Neural crest cell (in vitro differentiated cells): ENCODE measurements at places on chromosomes 5 and 9. TPM values are rescaled to one million over a fixed set of nuclear protein-coding genes. Genes with fewer than 3 reads are reported as not detected.

The GAPT gene
- total RNA-seq = not detected in 2 replicates

The SOX30 gene
- total RNA-seq = not detected in 2 replicates

The IL3 gene
- not detected in 2 replicates for total RNA-seq

DNA sequence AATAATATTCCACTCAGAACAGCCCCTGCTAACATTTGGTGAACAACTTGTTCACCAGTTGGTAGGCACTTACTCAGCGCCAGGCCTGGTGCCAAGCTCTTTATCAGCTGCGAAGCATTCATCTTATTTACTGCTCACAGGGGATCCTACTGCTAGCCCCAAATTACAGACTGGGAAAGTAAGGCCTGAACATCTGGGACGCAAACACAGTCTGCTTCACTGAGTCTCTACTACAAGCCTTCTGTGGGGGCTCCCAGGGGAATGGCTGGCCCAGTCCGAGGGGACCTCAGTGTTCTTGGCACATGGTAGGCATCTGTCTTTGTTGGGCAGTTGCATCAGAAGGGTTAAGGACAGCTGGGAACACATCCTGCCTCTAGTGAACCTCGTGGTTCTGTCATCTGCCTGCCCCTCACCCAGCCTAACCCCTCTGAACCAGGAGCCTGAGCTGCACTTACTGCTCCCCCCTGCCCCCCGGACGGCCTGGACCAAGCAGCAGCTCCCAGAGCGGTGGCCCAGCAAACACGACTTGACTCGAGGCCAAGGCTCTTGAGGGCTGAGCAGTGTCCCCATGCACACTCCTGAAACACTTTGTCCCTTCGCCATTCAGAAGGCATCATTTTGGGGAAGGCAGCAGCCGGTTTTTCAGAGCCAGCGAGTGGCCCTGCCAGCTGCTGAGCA is at the start of gene PHYHD1:
Gene PHYHD1, plus strand, starts transcription at position 602 of the 678 bp plus-strand sequence. CDS start 1,342 bp downstream, outside the sequence.
- DNase-seq = no peak

DNA sequence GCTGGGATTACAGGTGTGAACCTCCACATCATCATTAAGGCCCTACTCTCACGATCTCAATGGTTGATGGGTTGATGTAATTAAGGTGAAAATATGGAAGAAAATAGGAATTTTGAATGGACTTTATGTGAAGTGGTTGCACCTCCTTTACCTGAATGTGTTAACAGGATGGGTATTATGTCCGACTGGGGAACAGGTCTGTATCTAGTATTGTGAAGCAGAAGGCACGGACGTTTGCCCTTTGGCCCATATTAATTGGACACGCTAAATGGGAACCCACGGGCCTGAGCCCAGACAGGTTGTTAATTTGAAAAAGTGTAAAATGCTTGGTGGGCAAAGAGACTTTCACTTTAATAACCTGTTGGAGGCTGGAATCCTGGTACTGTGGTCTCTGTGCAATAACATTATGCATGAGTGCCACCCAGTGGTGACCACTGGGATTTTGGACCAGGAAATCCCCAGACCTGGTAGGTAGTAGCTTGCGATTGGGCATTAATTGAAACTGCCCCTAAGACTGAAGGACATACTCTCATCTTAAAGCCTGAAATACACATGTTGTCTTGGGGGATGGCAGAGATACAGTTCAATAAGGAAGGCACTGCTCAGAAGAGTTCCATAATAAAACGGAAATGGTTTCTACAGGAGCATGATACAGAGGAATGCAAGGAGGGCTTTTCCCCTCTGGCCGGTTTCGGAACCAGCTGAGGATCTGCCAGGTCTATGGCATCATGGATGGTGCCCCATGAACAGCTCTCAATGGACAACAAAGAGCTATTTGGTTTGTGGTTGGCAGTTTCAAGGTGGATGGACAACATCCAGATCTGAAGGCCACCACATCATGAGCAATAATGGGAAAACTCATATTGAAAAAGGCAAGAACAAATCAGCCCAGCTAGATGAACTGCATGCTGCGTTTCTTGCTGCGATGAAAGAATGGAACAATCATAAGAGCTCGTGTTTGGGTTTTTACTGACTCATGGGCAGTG is 26.2 kb upstream of the BICD2 start:
- DNase-seq = peak; percentile 81

DNA sequence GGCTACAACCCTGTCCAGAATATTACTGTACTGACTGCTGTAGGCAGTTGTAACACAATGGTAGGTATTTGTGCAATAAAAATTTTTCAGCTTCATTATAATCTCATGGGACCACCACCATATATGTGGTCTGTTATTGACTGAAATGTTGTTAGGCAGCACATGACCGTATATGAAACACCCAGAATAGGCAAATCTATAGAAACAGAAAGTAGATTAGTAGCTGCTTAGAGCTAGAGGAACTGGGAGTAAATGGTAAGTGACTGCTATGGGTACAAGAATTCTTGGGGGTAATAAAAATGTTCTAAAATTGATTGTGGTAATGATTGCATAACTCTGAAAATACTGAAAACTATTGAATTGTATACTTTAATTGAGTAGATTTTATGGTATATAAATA is 185.7 kb downstream of the ESM1 start:
- DNase-seq = no peak
